ENCODE measurements at places on chromosomes 4 and X.

GRCh38 chr4:26197018-26197779 is 123.6 kb upstream of the RBPJ start:
- peak; percentile 92 for DNase-seq

- no peak for DNase-seq
Observed at GRCh38 chrX:104565791-104566680, at the start of gene IL1RAPL2. IL1RAPL2 (plus strand) TSS chrX:104566199.

GRCh38 chr4:87971866-87972265 is 3.6 kb upstream of the SPP1 start:
- no peak for DNase-seq

GRCh38 chr4:133802359-133803140 is 399.0 kb downstream of the PABPC4L start:
- no peak for DNase-seq

DNA sequence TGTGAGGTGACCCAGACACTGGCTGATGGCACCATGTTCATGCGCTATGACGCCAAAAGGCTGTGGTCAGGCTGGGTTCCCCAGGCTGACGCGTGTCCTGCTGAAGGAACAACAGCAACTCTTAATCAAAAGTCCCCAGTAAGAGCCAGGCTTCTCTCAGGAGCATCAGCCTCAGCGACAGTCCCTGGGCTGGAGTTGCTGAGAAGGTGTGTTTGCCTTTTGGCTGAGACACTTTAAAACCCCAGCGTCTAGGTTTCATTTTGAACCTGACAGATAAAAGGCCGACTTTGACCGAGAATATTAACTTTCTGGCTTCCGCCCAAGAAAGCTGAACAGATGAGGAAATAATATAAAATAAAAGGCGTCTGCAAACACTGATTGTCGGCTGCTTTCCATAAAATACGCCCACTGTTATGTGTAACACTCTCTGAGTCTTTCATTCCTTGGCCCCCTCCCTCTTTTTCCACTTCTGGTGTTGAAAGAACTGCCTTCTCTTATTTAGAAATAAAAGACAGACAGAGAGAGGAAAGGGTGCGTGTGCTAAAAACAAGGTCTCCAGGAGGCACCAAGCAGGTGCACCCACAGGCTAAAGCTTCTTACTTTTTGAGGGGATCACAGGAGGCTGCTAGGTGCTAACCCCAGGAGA is 373.6 kb downstream of the MID1IP1 start:
- DNase-seq = peak; percentile 63

DNA sequence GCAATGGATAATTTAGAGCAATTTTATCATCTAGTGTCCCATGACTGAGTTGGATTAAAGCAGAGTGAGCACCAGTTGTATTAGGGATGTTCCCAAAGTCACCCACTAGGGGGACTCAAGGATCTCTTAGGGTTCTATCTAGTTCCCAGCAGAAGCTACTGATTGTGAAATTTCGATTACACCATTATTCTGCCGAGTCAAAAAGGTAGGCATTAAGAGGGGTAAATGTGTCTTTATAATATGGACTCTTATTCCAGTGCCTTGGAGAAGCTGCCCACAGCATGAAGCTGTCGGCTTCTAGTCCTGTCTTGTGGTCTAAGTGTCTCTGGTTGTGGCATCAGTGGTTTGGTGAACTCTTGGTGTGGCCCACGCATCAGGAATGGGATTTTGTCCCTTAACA is 53.3 kb downstream of the RGS12 start:
- DNase-seq = peak; percentile 50

Data from activated CD8-positive, alpha-beta memory T cell treated with anti-CD3 and anti-CD28 coated beads, Interleukin-2, amount 10 ng/mL, durations not matched to agents 7 days and 5 days (primary cell).